ENCODE measurements at places on chromosomes 3 and 15. TPM values are rescaled to one million over a fixed set of nuclear protein-coding genes. Genes with fewer than 3 reads are reported as not detected.
A peak's percentile ranks its signal among the peaks of the same experiment; 100 is the strongest.

DNA sequence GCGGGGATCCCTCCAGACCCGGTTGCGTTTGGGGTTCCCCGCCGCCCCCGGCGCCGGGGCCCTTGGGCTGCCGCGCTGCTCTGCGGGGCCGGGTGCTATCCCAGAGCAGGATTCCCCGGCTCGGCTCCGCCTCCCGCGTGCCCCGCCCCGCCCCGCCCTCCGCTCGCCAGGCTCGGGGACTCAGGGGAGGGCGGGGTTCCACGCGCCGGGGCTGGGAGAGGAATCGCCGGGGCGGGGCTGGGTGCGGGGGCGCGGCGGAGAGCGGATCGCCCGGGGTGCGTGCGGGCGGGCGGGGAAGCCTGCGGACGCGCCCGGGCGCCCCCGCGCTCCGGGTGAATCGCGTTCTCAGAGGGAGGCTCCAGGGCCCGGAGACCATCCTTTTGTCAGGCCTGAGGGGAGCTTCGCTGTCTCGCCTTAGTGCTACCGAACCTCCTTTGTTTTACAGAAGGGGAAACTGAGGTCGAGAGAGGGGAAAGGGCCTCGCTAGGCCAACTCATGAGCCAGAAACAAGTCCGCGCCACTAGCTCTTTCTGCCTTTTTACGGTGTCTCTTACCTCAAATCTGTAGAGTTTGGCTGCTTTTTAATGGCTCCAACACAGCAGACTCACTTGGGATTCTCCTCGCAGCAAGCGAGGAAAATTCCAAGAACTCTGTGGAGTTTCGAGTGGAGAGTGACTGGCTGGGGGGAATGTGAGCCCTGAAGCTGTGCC, at the start of gene TMEM158:
Gene TMEM158 (minus strand): TSS at position 82 of the 710 bp plus-strand sequence. CDS start 260 bp downstream, outside the sequence.
- peak; percentile 66 for DNase-seq

DNA sequence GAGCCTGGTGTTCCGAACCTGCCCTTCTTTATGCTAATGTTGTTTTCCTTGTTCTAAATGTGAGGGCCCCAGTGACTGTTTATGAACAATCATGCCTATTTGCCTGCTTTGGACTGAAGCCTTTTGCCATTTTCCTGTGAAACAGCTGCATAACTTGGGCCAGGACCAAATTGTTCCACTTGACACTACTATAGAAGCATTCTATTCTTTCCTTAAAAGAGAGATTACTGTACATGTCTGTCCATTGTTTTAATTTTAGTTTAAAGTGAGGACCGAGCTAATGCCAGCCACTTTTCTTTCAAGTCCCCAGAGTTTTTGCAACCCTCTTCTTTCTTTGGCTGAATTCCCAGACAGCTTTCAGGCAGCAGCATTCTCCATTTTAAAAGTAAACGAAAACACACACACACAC, 980.3 kb downstream of the CADM2 start:
- DNase-seq: peak; percentile 74

The WNT5A gene
- total RNA-seq: 117 TPM

GRCh38 chr15:98582900-98583554, 65.3 kb upstream of the IGF1R start:
- DNase-seq: no peak

Data from fibroblast of lung (primary cell).